ENCODE measurements at places on chromosomes 5 and 9.

GRCh38 chr9:124559871-124560270 is 52.7 kb upstream of the NR5A1 start:
- DNase-seq, result no peak

DNA sequence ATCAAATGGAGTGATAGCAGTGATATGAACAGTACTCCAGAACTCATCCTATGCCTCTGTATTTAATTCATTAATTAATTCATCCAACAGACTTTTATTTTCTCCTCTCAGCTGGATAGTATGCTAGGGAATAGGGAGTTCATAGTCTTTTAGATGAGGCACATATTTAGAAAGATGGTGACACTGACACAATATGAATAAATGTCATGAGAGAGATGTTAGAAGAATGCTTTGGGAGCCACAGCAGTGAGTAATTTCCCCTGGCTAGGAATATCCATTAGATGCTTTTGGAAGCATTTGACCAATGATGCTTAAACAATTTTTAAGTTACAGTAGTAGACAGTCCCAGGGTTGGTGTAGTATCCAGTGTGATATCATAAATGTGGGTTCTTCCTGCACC is 428.7 kb upstream of the SGCD start:
- no peak for DNase-seq

- DNase-seq, result no peak
These were observed 275.0 kb upstream of the C9orf72 start for GRCh38 chr9:27848315-27848714.

DNA sequence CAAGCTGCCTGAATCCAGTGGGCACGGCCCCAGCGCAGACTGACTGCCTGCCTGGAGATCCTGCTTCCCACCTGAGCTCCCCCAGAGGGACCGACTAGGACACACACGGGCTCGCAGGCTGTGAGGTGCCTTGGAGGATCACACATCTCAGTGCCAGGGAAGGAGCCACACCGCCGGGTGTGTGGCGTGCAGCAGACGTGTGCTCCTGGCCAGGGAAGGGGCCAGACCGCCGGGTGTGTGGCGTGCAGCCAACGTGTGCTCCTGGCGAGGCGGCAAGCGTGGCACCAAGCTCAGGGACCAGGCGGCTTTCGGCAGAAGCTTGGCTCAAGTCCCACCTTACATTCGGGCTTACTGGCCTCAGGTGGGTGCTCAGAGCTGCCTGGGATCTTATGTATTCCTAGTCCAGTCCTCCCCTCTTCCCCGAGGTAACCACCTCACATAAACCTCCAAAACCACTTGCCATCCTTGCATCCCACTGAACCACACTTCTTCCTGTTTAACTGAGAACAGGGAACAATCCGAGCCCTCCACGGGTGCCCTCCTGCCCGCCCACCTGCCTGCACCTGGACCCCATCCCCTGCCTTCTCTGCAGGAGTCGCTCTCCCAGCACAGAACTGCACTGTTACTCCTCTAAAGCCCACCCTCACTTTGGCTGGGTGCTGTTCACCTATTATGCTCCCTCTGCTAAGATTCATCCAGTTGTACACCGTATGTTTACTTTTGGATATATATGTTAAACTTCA is 22.4 kb upstream of the MRNIP start:
- no peak for DNase-seq

- DNase-seq, result no peak
These were observed 75.6 kb upstream of the PCA3 start for GRCh38 chr9:76688471-76689238.

DNA sequence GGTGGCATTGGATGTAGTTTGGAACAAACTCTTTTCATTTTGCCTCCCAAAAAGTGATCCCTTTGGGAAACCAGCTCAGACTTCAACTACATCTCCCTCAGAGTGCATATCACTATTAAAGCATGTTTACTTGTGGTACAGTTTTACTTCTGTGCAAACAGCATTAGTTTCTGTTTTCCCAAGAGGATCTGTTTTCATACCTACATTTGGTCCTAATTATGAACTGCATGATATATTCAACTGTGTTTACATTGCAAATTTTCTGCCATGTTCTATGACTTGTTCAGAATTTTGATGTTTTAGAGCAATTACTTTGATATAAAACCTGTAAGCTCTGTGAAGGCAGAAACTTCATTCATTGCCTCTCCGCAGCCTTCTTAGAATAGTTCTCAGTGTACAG is 681.5 kb upstream of the ACO1 start:
- no peak for DNase-seq

GRCh38 chr5:166909040-166909439 is 1382.4 kb upstream of the WWC1 start:
- no peak for DNase-seq

- DNase-seq, result no peak
These were observed 294.8 kb upstream of the PTGER4 start for GRCh38 chr5:40384782-40385390.

DNA sequence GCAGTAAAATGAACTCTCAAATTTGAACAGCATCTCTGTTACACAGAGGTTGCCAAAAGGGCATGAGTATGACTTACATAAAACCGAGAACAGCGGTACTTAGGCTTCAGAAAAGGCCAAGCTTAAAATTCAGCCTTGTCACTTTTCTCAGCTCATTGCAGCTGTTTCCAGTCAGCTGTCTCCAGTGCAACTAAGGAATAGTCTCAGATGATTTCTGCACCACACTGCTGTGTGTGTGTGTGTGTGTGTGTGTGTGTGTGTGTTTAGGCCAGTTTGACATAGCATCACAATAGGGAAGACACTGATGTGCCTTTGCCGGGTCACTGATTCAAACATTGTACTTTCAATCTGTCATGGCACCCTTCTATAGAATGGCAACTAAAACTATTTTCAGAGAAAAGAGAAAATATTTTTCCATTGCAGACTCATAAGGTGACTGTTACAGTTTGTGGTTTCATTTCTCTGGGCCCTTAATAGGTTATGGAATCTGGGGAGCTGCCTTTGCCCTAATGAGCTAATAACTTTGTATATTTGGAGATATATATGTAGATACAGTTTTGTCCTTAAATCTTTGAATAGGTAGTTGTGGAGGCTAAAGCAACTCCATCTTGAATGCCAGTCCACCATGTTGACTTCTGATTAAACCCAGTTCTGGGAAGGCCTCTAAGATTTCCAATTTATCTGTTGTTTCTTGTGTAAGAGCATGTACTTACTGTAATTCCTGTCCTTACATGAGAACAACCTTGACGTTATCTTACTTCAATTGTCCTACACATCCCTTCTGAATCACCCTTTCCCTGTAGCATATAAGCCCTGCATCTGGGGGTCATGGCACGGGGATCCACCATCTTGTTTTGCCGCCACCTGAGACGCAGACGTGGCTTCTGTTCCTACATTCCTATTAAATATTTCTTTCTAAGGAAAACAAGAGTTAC is 4.5 kb downstream of the LSM11 start:
- no peak for DNase-seq

- DNase-seq, result no peak
These were observed at the start of gene PCDHGB3 for GRCh38 chr5:141369994-141370848. PCDHGB3 (plus strand) TSS chr5:141370242; CDS start chr5:141370395, 153 bp downstream.

GRCh38 chr5:175417384-175417783 is 26.6 kb downstream of the DRD1 start:
- DNase-seq, result no peak

DNA sequence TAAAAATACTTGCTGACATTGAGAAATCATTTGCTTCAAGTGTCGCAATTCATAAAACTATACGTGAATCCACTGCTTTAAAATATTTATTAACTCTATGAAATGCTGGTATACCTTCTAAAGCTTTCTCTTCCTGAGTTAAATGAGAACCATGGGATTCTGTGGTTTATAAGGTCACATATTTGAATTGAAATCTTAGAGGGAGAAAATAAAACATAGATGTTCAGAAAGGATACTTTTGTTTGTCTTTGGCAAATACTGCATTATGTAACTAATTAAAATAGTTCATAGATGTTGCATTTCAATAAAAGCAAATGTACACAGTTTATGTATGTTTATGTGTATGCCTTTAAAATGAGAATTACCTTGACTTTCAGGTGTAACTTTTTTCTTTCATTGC is 250.1 kb downstream of the FAM170A start:
- DNase-seq, result no peak

DNA sequence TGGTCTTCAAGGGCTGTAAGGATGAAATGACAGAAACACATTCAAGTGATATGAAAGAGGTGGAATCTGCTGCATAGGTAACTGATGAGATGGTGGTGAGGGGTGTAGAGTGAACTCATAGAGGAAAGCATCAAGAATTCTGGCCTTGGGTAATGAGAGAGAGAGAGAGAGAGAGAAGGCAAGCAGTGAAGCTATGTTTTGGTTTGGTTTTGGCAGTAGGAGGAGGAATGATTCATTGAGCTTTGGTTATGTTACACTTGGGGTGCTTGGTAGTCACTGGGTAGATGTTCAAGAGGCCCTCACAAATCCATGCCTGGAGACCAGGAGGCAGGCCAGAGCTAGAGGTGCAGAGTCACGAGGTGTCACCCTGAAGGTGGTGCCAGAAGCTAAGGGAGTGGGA is 89.5 kb downstream of the EGFLAM start:
- no peak for DNase-seq

DNA sequence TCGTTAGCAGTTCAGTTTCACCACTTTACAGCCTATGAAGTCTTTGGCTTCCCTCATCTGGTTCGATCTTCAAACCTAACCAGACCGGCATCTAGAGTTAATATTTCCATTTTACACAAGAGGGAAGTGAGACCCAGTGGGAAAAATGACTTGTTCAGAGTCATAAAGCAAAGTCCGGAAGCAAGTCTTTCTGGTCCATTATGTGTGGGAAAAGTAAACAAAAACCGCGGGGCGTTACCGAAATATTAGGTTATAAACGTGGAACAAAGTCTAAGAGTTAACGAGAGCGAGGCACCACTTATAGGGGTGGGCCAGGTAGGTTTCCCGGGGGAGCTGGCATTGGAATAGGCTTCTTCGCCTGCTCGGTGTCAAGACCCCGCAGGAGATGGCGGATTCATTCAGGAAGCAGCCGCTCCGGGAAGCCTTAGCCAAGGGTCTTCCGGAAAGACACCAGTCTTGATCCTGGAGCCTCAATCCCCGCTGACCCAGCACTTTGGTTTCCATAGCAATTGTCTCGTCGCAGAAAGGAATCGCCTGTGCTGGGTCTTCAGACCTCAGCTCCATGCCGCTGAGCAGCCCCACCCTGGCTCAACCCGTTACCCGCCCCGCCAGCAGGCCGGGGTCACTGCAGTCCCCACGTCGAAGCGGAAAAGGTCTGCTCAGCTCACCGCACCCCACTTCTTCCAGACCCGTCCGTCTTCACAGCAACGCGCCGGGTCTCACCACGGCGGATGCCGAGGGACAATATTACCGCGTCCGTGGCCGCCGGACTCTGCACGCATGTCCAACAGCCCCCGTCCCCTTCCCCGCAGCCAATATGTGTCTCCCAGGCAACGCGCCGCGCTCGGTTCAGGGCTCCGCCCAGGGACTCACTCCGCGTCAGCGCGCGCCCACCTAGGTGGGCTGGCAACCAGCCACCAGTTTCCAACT is at the start of gene C5orf52:
Gene C5orf52 (plus strand): TSS at position 872 of the 930 bp plus-strand sequence. CDS start 82 bp downstream, outside the sequence.
- no peak for DNase-seq

Measured in CD4-positive, alpha-beta T cell treated with Interleukin-6 at 100 ng/mL for 8 hours (primary cell).